ENCODE measurements at places on chromosomes 12 and 14.

DNA sequence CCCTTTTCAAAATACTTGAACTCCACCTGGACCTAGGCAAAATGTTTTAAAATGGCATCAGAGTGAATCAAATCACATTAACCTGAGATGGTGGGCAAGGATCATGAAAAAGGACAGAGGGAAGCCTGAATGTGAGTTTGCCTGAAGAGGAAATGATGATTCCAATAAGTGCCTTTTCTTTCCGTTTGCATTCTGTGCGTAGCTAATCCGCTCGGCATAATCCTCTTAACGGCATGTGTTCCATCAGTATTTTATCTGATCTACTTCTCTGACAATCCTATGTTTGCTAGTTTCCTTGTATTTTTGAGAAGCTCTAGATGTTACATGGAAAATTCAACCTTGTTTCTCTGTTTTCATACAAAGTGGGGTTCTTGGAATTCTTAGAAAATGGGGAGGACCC is 354.6 kb downstream of the NRXN3 start:
- no peak for DNase-seq

DNA sequence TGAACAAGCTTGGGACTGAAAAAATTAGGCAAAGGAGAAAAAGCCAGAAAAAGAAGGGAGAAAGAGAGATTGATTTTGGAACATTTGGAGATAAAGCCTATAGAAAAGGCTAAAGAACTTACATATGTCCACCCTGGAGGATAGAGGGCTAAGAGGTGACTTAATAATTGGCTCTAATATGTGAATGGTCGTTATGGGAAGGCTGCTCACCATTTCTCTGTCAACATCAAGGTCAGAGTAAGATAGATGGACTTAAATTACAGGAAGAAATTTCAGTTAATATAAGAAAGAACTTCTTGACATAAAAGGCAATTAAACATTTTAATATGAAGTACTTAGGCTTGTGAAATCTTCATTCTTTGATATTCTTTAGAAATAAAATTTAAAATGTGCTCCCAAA is 238.6 kb downstream of the TRHDE start:
- DNase-seq: no peak

DNA sequence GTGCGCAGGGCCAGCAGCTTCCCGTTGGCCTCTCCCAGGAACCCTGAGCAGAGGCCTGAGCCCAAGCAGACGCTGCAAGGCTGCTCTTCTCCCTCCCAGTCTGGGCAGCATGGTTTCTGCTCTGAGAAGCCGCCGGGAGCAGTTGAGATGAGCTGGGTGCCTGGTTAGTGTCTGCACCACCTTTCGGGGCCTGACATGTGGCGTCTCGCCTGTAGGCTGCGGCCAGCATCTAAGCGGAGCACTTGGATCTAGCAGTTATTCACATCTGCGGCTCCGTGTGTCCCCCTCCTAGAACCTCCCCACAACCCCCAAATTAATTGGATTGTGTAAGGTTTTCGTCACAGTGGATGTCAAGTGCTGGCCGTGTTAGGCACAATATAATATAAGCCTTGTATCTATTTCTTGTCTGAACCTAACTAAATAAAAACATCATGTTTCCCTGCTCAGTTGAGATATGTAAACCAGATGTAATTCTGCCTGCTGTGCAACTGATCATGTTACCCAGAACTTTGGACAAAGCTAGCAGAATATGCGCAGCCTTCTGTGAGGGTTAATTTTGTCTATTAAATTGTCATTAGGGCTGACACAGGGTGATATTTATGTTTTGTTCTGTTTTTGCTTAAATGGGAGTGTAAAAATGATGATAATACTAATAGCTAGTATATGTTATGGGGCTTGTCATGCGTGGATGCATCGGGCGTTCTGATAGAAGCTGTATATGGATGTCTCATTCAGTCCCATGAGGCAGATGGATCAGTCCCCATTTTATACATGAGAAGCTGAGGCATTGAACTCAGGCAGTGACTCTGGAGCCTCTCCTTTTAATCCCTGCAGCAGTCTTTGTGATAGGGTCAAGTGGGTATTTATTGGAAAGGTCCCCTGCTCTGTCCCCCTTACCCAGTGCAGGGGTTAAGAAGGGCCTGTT is 45.8 kb downstream of the ELK3 start:
- no peak for DNase-seq

DNA sequence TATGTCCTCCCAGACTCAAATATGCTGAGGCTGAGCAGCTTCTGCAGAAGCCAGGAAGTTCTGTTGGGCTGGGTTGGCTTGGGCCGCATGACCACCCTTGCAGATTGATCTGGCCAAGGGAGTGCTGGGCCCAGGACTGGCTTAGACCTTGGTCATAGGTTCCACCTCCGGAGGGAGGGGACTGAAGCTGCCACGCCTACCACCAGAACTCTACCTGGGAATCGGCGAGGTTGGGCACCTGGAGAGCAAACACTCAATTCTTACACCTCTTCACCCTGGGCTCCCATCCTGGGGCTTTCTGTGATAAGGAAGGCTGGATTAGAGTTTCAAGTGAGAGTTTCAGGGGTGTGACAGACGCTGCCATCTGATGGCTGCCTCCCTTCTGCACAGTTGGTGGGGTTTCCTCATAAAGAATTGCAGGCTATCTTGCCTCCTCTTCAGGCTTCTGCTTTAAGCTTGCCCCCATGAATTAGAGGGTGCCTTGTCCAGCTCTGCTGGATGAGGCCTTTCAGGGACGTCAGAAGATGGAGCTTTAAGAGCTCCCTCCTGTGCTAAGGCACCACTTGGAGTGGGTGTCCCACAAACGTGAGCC is 5.8 kb downstream of the SLC24A4 start:
- no peak for DNase-seq

DNA sequence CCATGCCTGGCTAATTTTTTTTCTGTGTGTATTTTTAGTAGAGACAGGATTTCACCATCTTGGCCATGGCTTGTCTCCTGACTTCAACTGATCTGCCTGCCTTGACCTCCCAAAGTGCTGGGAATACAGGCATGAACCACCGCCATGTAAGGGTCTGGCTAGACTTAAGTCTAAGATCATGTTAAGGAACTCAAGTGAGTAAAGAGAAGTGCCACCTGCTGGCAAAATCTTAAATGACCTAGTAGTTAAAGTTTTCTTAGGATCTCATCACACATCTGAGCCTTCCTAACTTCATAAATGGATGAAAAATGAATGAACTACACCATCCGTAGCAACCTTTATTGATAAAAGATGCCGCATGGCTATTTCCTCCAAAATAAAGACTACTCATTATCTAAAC is 1.7 kb upstream of the C12orf56 start:
- no peak for DNase-seq

DNA sequence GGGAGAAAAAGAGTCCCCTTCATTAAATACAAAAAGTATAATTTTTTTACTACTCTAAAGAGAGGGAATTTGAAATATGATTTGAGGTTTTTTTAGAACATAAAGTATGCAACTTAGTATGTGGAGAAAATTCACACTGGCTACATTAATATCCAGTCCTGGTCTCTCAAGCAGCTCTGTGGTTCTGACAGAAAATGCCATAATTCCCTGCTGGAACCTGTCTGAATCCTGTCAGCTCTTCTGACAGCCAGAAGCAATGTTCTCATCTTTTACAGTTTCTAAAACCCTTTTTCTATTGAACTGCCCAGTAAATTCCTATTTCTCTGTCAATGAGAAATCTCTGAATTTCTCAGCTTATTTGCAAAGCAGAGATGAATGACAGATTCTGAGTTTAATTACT is 13.4 kb upstream of the NOVA1 start:
- no peak for DNase-seq

GRCh38 chr14:64137657-64138290 is 156.4 kb downstream of the ESR2 start:
- no peak for DNase-seq

- no peak for DNase-seq
These were observed 95.7 kb downstream of the RFLNA start for GRCh38 chr12:124390442-124391097.
